Activated CD4-positive, alpha-beta T cell treated with anti-CD3 and anti-CD28 coated beads for 36 hours (primary cell): ENCODE measurements at places on chromosomes 11 and 22. TPM values are rescaled to one million over a fixed set of nuclear protein-coding genes. Genes with fewer than 3 reads are reported as not detected.
A peak's percentile ranks its signal among the peaks of the same experiment; 100 is the strongest.

UBQLNL gene
- 0.11 TPM for total RNA-seq

OR2D2 gene
- total RNA-seq: 0.32 TPM

GUCY1A2 gene
- not detected for total RNA-seq

GRCh38 chr11:82239498-82239897, 494.2 kb downstream of the FAM181B start:
- H3K27ac ChIP-seq: no peak overlapping the region
- no peak overlapping the region for H3K4me3 ChIP-seq
- DNase-seq: no peak
- H3K36me3 ChIP-seq: no peaks in the 10 kb centered on the region
- H3K27me3 ChIP-seq: no peaks in the 10 kb centered on the region

GRCh38 chr22:39383841-39384625, 15.5 kb upstream of the TAB1 start:
- H3K27ac ChIP-seq: no peak overlapping the region
- peaks cover 11% of the 10 kb centered on the region for H3K4me1 ChIP-seq
- H3K4me3 ChIP-seq: no peak overlapping the region

SCT gene
- not detected for total RNA-seq

- H3K36me3 ChIP-seq: peaks cover 4% of the 10 kb centered on the region
- H3K4me3 ChIP-seq: no peak overlapping the region
- no peaks in the 10 kb centered on the region for H3K27me3 ChIP-seq
- H3K4me1 ChIP-seq: peaks cover 15% of the 10 kb centered on the region
- no peak overlapping the region for H3K27ac ChIP-seq
- DNase-seq: no peak
Observed at GRCh38 chr11:124778281-124778680, 16.2 kb upstream of the ESAM start.

- peaks cover 5% of the 10 kb centered on the region for H3K36me3 ChIP-seq
- no peaks in the 10 kb centered on the region for H3K27me3 ChIP-seq
- no peak overlapping the region for H3K27ac ChIP-seq
- peaks cover 2% of the 10 kb centered on the region for H3K4me1 ChIP-seq
- DNase-seq: no peak
Observed at GRCh38 chr22:45758603-45759002, 87.0 kb downstream of the ATXN10 start.

GRCh38 chr11:32379719-32380118, 55.6 kb downstream of the WT1 start:
- H3K4me3 ChIP-seq: no peak overlapping the region
- no peak overlapping the region for H3K27ac ChIP-seq
- H3K27me3 ChIP-seq: peaks cover 2% of the 10 kb centered on the region
- no peaks in the 10 kb centered on the region for H3K4me1 ChIP-seq
- H3K36me3 ChIP-seq: no peaks in the 10 kb centered on the region

- no peaks in the 10 kb centered on the region for H3K27me3 ChIP-seq
- peaks cover 11% of the 10 kb centered on the region for H3K4me1 ChIP-seq
- no peak for DNase-seq
- no peak overlapping the region for H3K4me3 ChIP-seq
- H3K36me3 ChIP-seq: peaks cover 14% of the 10 kb centered on the region
Observed at GRCh38 chr11:75850787-75851186, 35.8 kb downstream of the UVRAG start.

- no peak for DNase-seq
- H3K27me3 ChIP-seq: peaks cover 6% of the 10 kb centered on the region
- no peak overlapping the region for H3K27ac ChIP-seq
Observed at GRCh38 chr11:127710831-127711230, 710.3 kb upstream of the KIRREL3 start.

GRCh38 chr11:32310214-32310601, 125.1 kb downstream of the WT1 start:
- no peaks in the 10 kb centered on the region for H3K36me3 ChIP-seq
- H3K27ac ChIP-seq: no peak overlapping the region
- peaks cover 5% of the 10 kb centered on the region for H3K27me3 ChIP-seq
- no peak for DNase-seq
- H3K4me1 ChIP-seq: peaks cover 3% of the 10 kb centered on the region

DNA sequence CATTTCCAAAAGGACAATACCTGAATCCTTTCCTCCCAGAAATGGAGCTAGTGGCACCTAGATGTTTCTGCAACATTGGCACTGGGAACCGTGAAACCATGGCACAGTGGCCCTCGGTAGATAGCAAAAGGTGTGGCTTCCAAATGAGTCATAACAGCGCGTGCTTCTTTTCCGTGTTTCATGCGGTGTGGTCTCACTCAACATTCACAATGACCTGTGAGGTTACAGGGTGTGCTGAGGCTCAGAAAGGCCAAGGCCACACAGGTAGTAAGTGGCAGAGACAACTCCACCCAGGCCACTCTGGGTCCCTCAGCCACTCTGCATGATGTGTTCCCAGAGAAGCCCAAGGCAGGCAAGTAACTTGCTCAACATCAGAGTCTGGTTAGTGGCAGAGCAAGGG, 67.4 kb downstream of the TP53I11 start:
- no peaks in the 10 kb centered on the region for H3K4me1 ChIP-seq
- H3K27ac ChIP-seq: no peak overlapping the region
- H3K36me3 ChIP-seq: no peaks in the 10 kb centered on the region

DNA sequence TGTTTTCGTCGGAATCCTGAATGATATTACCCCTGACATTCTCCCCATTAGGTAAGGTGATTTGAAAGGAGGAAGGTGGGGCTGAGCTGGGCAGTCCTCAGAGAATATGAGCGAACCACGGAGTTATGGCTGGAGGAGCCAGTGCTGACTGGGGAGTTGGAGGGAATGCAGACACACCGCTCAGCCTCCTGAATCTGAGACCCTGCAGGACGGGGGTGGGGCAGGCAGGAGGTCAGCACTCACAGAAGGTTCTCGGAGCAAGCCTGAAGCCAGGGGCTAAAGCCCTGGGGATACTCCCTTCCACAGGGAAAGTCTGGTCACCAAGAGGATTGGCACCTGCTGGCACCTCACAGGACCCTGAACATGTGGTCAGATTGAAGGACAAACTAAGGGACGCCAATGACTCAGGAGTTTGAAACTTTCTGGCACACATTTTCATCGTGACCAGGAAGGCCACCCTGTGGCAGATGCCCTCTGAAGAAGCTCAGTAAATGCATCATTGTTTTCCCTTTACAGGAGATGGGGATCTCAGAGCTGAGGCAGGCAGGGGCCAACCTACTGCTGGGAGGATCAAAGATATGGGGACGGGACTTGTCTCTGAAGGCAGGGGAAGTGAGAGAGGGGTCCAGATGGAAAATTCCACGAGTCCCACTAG, 26.9 kb upstream of the FCHSD2 start:
- H3K4me3 ChIP-seq: no peak overlapping the region
- H3K27me3 ChIP-seq: peaks cover 4% of the 10 kb centered on the region
- no peaks in the 10 kb centered on the region for H3K4me1 ChIP-seq
- H3K27ac ChIP-seq: no peak overlapping the region
- H3K36me3 ChIP-seq: no peaks in the 10 kb centered on the region

CHADL gene
- total RNA-seq: 0.11 TPM

DNA sequence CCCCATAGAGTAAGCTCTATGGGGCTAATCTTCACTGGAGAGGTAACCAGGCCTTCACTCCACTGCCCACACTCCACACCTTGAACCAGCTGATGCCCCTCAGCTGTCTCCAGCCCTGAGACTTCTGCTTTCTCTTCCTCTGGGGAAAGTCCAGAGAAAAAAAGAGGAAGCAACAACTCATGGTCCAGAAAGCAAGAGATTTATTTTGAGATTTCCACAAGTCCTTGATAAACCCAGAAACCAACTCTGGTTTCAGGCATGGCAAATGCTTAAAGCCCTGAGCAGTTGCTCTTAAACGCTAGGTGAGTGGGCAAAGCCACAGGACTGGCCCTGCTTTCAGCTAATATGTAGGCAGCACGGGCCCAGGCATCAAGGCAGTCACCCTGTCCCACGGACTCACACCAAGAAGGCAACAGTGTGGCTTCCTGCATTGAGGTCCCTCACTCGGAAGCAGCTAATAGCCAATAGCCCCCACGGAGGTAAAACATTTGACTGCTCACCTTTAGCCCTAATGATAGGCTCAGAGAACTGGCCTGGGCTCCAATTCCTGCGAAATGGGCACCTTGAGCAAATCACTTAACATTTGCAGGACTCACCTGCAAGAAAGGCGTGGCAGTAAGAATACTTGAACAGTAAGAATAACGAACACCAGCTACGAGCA, 4.3 kb downstream of the CYB561A3 start:
- no peak for DNase-seq
- H3K36me3 ChIP-seq: peaks cover 18% of the 10 kb centered on the region
- peak overlapping the region; percentile 42 for H3K27ac ChIP-seq

LMO2 gene
- total RNA-seq: not detected

DNA sequence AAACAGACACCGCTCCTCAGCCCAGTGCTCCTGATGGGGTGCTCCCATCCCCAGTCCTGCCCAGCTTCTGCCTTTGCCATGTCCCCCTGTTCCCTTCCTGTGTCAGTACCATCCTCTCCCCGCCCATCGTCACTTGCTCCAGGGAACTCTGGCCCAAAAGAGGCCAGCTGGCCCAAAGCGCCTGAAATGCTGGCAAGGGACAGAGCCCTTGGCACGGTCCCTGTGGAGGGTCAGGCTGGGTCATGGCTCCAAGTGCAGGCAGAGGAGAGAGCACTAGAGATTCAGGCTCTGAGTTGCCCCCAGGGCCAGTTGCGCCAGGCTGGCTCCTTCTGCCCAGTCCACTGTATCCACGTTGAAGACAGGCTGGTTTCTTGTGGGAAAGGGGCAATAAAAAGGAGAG, 8.4 kb upstream of the HDHD5 start:
- H3K4me3 ChIP-seq: no peak overlapping the region
- H3K27ac ChIP-seq: no peak overlapping the region
- no peak for DNase-seq
- no peaks in the 10 kb centered on the region for H3K36me3 ChIP-seq

GRCh38 chr22:25382762-25383161, 163.3 kb downstream of the CRYBB2 start:
- H3K36me3 ChIP-seq: peaks cover 15% of the 10 kb centered on the region
- no peak overlapping the region for H3K4me3 ChIP-seq
- peak; percentile 16 for DNase-seq
- H3K27ac ChIP-seq: no peak overlapping the region
- H3K4me1 ChIP-seq: peaks cover 23% of the 10 kb centered on the region
- no peaks in the 10 kb centered on the region for H3K27me3 ChIP-seq

DNA sequence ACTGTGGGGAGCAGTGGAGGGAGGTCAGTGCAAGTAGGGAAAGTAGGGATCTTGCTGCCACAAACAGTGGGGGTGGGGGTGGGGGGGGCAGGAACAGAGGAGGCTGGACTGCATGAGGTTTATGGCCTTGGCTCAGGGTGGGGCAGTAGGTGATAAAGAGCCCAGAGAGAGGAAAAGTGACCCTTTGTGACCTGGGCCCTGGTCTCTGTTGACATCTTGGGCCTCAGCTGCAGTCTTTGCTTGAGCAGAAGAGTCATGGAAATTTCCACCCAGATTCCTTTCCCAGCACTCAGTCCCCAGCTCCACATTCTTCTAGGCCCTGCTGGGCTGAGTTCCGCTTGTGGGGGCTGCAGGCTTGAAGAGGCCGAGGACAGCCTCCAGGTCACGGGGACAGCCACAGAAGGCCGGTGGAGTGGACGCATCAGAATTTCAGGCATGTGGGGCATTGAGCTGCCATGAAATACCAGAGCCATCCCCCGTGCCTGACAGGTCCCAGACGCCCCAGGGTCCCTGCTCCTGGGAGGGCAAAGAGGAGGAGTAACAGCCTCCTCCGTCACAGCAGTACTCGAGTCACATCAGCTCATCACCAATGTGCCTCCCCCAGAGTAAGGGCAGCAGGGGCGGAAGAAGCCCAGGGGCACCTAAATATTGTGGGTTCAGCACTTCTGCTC, 9.7 kb upstream of the MALAT1 start:
- no peaks in the 10 kb centered on the region for H3K27me3 ChIP-seq
- no peak for DNase-seq
- no peak overlapping the region for H3K4me3 ChIP-seq
- no peaks in the 10 kb centered on the region for H3K36me3 ChIP-seq

DNA sequence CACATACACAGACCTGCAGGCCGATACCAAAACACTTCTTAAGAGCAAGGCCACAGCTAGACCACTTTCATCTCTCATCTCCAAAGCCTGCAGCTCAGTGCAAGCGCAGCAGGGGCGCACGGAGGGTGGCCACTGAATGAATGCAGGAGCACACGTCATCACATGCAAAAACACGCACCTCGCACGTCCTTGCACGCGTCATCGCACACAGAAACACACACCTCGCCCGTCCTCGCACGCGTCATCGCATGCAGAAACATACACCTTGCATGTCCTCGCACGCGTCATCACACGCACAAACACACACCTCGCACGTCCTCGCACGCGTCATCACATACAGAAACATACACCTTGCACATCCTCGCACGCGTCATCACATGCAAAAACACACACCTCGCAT, 17.2 kb downstream of the IGSF9B start:
- no peak overlapping the region for H3K4me3 ChIP-seq
- H3K27ac ChIP-seq: no peak overlapping the region

DNA sequence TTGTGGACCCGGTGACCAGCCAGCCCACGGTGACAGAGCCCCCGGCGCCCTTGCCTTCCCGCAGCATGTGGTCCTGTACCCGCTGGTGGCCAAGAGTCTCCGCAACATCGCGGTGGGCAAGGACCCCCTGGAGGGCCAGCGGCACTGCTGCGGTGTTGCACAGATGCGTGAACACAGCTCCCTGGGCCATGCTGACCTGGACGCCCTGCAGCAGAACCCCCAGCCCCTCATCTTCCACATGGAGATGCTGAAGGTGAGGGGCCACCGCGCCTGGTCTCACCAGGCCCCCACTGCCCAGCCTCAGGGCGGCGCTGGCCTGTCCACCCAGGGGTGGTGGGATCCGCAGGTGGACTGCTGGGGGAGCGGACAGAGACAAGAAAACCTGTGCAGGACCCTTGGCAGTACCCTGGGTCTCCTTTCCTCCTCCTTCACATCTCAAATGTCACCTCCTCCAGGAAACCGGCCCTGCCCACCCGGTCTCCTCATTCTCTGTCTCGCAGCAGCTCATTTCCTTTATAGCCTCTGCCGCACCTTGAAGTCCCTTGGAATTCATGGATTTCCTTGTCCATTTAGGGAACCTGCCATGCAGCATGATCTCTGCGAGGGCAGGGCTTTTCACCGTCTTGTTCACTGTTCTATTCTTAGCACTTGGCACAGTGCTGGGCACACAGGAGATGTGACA, 6.5 kb downstream of the AIP start:
- peaks cover 59% of the 10 kb centered on the region for H3K36me3 ChIP-seq
- peak overlapping the region; percentile 86 for H3K4me3 ChIP-seq
- H3K4me1 ChIP-seq: peaks cover 55% of the 10 kb centered on the region
- no peak for DNase-seq
- H3K27me3 ChIP-seq: no peaks in the 10 kb centered on the region

APOC3 gene
- not detected for total RNA-seq

DNA sequence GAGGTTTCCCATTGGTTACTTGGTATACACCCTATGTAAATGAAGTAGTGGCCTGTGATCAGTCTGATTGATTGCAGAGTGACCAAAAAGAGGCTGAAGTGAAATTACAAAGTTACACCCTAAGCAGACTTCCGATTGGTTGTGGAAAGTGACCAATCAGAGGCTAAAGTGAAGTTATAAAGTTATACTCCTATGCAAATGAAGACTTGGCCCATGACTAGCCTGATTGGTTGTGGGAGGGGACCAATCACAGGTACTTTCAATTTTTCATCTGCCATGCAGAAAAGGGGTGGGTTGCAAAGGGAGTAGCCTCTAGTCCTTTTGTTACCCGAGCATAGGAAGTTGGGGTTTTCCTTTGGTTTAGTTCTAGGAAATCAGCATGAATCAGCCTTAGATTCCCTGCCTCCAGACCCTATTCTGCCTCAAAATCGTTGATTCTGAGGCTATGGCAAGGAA, 18.1 kb upstream of the CSTF3 start:
- H3K27me3 ChIP-seq: no peaks in the 10 kb centered on the region
- H3K4me1 ChIP-seq: peaks cover 11% of the 10 kb centered on the region
- no peak overlapping the region for H3K4me3 ChIP-seq
